Skeletal muscle cell (primary cell): ENCODE measurements at places on chromosomes 6 and 20.

DNA sequence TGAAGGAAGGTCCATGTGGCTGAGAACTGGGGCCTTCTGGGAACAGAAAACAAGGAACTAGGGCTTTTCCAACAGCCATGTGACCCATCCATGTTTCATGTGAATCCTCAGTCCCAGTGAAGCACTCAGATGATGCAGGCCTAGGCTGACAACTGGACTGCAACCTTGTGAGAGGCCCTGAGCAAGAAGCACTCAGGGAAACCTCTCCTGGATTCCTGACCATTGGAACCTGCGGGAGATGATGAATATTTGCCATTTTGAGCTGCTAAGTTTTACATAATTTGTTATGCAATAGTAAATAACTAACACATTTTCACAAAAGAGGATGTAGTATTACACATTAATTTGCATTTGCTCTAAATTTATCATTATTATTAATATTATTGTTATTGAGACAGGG is 38.4 kb upstream of the HLA-G start:
- no peak for DNase-seq

DNA sequence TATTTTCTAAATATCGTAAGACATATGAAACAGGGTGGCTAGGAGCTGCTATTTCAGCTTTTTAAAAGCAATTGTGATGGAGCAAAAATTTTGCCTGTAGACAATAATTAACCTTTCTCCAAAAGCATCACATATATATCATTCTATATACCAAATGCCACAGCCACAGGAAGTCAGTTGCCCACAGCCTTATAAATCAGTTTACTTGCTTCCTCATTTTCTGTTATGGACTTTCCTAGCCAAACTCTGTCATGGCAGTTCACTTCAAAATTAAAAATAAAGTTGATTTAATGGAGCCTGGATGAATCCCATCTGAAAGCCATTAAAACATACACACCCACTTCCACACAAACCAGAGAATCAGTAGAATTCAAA is 93.4 kb upstream of the NHSL1 start:
- no peak for DNase-seq

DNA sequence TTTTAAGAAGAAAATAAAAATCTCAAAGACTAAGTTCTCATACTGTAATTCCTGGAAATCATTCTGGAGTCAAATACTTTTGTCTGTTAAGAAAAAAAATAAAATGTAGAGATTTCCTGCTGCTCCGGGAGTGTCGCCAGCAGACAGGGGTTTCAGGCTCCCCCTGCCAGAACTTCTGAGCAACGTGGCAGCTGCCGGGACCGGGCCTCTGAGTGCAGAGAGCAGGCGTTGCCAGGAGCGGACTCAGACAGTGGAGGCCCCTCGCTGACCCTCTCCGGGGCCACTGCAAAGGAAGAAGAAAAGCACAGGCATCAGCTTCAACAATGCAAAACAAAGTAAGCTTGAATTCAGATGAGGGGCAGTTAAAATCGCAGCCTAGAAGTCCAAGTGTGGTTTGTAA is 95.5 kb downstream of the THBS2 start:
- peak; percentile 75 for DNase-seq

- DNase-seq = no peak
Observed at GRCh38 chr6:140915551-140915950, 1217.2 kb upstream of the GJE1 start.

- no peak for DNase-seq
Observed at GRCh38 chr20:44403194-44404112, 48.0 kb downstream of the HNF4A start.

GRCh38 chr6:166449036-166449435 is 66.3 kb upstream of the MPC1 start:
- no peak for DNase-seq

- peak; percentile 60 for DNase-seq
Observed at GRCh38 chr6:3414327-3415081, 42.3 kb downstream of the SLC22A23 start.

GRCh38 chr6:128098000-128098581 is 197.2 kb upstream of the THEMIS start:
- no peak for DNase-seq

GRCh38 chr6:89145091-89145955 is 532 bp upstream of the PM20D2 start:
- no peak for DNase-seq

GRCh38 chr20:37259865-37260264 is 1.7 kb downstream of the GHRH start:
- DNase-seq = no peak

DNA sequence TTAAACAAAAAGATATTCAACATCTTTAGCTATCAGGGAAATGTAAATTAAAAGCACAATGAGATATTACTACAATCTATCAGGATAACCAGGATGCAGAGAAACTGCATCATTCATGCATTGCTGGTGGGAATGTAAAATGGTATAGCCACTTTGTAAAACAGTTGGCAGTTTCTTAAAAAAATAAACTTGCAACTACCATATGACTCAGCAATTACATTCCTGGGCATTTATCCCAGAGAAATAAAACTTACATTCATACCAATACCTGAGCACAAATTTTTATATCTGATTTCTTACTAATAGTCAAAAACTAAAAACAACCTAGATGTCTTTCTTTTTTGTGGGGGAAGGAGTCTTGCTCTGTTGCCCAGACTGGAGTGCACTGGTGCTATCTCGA is 190.3 kb upstream of the TAB2 start:
- peak; percentile 28 for DNase-seq

- no peak for DNase-seq
Observed at GRCh38 chr6:139882234-139882633, 507.8 kb upstream of the CITED2 start.

DNA sequence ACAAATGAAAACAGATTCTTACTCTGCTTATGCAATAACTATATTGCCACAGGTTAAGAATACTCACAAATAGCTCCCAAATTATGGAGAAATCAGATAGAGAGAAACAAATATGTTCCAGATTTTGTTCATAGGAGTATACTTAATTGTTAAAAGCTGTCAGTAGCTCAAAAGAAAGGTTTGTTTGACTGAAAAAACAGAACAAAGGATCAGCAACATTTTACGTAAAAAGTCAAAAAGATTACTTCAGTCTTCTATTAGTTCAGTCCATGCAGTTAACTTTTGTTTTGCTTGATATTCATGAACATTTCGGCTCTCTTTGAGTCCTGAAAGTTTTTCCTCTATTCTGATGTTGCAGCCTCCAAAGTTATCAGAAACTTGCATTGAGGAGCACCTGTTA is 13.4 kb upstream of the NANP start:
- DNase-seq = no peak

DNA sequence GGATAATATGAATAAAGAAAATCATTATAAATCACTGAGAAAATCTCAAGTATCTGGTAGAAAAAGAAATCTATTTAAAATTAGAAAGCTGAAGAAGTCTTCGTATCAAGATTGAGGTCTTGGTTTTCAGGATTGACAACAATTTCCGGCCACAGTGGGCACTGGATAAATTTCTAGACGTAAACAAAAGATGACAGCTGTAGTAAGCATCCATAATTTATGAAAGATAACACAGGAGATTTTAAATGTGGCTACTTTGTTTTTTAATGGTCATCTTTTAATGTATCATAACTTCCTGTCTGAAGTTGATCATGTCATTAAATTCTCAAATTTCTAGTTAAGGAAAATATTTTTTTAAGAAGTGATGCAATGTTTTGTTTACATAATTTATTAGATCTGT is 444.2 kb downstream of the HTR1B start:
- no peak for DNase-seq

DNA sequence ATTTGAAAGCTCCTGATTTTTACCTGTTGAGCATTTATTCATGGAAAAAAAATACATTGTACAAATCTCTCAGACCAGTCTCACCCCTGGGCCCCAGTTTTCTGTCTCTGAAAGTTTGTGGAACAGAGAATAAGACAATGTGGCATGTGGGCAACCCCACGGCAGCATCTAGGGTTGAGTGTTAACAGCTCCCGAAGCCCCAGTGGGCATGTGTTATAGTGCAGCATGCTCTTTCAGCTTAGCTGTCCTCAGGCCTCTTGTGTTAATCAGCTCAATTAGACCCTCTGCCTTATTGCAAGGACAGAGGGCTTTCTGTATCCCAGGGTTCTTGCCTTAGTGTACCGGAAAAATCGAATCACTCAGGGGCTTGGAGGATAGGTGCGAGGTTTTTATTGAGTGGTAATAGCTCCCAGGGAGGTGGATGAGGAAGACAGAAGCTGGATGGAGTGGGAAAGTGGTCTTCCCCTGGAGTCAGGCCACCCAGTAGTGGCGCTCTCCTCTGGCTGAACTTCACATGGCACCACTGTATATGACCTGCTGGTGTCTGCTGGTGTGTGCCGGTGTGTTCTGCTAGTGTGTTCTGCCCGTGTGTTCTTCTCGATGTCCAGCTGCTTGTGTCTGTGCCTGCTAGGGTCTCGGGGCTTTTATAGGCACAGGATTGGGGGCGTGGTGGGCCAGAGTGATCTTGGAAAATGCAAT is 382.8 kb downstream of the EPM2A start:
- no peak for DNase-seq

DNA sequence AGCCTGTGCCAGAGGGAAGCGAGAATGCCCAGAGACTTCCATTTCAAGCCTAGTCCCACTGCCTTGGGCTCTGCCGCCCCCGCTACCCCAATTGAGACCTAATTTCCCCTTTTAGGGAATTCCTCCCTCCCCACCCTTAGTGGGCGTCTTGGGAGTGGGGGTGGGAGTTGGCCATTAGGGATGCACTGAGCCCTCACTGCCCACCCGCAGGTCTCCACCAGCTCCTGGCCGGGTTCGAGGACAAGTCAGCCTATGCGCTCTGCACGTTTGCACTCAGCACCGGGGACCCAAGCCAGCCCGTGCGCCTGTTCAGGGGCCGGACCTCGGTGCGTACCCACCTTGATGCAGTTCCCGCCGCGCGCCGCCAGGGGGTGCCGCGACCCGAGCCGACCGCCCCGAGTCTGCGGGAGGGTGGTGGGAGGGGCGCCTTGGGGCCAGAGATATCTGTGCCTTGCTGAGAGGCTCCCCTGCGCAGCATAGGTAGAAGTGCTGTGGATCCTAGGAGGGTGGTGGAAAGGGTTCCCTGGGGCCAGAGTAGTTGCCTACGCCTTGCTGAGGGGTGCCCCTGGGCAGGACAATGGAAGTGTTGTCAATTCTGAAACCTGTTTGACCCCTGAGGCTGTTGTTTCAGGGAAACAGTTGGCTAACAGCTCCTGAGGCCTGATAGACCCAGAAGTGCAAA is 9.2 kb downstream of the ITPA start:
- DNase-seq = no peak

GRCh38 chr20:51392614-51393186 is 149.8 kb downstream of the NFATC2 start:
- DNase-seq = no peak

DNA sequence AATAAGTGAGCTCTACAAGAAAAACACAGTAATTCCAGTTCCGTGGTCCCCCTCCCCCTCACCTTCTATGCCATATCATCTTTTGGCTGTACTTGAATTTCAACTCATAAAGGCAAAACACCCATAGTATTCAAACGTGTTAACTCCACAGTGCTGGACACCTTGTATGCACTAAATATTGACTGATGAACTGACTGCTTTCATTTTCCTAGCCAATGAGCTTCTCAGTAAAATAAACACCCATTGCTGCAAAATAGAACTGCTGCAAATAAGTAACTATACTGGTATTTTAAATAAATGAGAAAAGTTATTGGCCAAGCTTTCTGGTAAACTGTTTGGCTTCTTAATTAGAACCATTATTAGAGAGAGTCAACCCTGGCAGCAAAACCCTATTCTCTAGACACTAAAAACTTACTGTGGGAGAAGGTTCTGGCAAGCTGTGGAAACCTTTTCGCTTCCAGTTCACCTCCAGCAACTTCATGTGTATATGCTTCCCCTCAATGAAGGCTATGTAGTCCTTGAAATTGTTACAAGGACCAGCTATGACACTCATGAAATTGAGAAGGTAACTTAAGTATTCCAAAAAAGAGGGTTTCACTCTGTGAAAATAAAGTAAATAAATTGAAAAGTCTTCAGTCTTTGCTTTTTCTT is 86.0 kb downstream of the MBOAT1 start:
- DNase-seq = no peak

- no peak for DNase-seq
Observed at GRCh38 chr6:69784595-69785377, 12.0 kb downstream of the LMBRD1 start.
